ENCODE measurements at places on chromosomes 6 and 20.

- no peak for DNase-seq
Measured at GRCh38 chr6:82484001-82484400, 120.4 kb downstream of the TPBG start.

GRCh38 chr6:41257369-41258195, 28.9 kb downstream of the TREM1 start:
- no peak for DNase-seq

- DNase-seq, result no peak
Measured at GRCh38 chr20:62363920-62364851, 2.9 kb downstream of the LAMA5 start.

DNA sequence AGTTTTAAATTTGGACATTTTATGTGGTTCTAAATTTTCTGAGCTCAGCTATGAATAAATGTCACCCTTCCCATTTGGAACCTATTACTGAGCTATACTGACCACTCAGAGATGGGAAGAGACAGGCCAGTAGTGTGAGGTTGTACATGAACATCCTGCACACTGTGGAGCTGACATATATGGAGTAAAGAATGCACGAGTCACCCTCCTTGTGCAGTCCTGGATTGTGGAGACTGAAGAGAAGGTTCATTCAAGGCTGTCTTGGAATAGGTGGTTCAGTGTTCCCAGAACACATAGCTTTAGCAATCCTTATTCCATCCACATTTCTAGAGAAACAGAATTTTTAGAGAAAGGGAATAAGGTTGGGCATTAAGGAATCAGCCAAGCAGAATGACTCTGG, 50.3 kb upstream of the OGFRL1 start:
- no peak for DNase-seq

- no peak for DNase-seq
Measured at GRCh38 chr6:47822856-47823554, 41.2 kb downstream of the OPN5 start.

GRCh38 chr6:128482642-128483041, 37.8 kb downstream of the PTPRK start:
- DNase-seq, result no peak

Data from activated CD4-positive, alpha-beta T cell treated with anti-CD3 and anti-CD28 coated beads, Interleukin-2, amount 50 U/mL, for 1 hour (primary cell).